ENCODE measurements at places on chromosomes 2 and 18.

DNA sequence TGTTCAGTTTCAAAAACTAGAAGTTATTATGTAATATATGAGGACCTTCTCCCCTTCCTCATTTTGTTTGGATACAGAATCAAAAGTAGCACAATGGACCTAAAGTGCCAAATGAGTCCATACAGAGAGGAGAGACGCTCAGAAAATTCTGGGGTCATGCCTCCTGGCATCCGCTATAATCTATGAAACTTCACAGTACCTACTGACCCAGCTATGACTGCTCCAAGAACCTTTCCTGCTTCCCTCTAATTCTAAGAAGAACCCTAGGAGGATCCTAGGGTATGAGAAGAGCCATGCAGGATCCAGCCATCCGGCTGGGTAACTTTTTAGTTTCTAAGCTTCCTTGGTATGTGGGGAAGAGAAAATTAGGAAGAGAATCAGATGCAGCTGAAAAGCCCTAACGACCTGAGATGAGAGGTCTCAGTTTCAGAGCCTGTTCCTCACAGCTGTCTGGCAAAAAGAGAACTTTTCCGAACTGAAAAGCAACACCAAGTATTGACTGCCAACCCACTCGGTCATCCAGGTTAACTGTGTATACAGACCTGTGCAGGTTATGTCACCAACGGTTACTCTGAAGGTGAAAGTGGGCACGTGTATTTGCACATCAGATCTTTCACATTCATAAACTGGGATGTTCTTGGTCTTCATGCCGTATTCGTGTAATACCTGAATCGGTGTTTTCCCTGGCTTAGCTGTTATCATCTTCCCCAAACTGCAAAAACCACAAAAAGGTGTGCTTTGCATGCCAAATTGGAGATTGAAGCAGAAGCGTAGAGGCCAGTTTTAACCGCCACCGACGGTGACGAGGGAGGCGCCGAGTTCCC, 1.1 kb downstream of the PRKRA start:
- DNase-seq, result no peak

- no peak for DNase-seq
Observed at GRCh38 chr2:108629417-108629816, 89.9 kb upstream of the RANBP2 start.

GRCh38 chr2:3001615-3002560, 375.7 kb downstream of the EIPR1 start:
- DNase-seq, result no peak

- DNase-seq, result no peak
Observed at GRCh38 chr2:20181761-20182160, 43.2 kb downstream of the SDC1 start.

GRCh38 chr2:44207102-44207501, 38.4 kb downstream of the PPM1B start:
- DNase-seq, result no peak

GRCh38 chr2:22281033-22281432, 1103.9 kb upstream of the KLHL29 start:
- no peak for DNase-seq

DNA sequence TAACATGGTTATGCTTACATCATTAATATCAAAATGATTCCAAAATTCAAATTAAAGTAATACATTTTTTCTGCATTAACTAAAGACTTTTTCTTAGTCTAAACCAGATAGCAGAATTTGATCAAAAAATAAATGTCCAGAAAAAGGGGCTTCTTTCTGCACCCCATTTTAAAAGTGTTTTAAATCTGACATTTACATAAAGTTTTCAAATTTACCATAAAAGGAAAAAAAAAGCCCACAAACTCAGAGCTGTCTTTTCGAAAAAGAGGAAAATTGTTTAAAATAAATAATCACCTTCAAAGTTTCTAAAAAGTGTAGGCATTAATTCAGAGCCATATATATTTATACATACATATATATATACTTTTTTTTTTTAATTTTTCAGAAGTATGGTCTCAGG, 1.5 kb downstream of the FASTKD1 start:
- DNase-seq, result no peak

- no peak for DNase-seq
Observed at GRCh38 chr2:215615803-215616174, 179.9 kb upstream of the FN1 start.

GRCh38 chr2:213161759-213162515, 10.5 kb upstream of the IKZF2 start:
- no peak for DNase-seq

DNA sequence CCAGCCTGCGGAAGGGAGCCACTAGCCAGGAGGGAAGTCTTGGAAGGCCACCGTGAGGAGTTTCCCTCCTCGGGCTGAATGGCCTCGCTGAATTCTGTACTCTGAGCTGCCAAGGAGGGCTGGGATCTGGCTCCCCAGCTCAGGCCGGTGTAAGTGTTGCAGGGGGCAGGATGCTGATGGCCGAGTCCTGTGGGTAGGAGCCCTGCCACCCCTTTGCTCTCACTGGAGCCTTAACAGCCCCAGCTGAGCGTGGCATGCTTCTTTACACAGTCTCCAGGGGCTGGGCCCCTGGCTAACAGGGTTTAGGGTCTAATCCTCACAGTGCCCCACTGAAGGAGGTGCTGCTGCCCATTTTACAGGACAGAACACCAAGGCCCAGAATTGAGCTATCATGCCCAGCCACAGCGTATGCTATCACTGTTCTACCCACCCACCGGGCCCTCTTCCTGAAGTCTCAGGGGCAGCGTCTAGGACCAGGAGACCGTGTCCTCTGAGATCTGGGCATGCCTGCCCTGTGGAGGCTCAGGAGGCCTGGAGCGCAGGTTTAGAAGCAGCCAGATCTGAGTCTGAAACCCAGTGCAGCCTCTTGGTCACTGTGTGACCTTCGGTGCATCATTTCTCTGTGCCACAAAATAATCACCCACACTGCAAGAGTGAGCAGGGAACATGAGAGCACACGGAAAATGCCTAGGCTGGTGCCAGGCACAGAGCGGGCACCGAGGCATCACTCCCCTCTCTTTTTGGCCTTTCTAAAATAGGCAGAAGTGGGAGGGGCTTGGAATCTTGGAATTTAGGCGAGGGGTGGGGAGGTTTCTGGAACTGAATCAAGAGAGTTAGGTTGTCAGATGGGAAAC, 42.9 kb downstream of the TMEM37 start:
- no peak for DNase-seq

DNA sequence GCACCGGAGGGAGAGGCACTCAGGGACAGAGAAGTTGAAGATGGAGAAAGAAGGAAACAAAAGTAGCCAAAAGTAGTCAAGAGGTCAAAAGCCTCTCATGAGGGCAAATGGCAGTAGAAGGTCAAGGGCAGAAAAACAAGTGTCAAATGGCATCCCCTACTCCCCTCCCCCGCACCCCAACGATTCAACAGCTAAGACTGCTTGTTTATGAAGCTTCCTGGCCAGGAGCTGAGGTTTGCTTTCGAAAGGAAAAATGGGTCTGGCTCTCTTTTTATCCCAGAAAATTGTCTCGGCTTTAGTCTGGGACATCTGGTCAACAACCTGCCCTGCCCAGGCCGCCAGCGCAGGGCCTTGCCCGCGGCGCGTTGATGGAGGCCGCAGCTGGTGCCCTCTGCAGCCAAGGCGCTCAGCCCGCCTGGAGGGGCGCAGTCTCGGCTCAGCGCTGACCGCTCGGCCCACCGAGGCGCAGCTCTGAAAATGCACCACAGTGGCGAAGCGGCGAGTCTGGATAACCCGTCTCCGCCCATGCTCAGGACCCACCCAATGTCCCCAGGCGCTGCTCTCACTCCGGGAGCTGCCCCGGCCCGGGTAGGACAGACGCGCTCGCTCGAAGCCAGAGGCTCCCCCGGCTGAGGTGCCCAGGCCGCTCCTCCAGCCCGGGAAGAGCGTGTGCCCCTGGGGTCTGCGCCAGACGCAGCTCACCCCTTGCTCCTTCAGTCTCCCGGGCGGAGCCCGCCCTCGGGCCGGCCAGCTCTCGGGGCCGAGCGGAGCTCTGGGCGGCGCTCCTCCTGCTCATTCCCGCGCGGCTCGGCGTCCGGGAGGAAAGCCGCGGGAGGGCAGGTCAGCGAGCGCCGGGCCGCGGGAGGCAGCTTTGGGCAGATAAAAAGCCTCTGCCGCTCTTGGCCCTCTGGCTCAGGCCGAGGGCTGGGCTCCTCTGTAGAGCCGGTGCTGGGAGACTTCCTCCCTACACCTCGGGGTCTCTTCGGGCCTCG, 1.8 kb upstream of the TBR1 start:
- DNase-seq, result peak; percentile 22

Data from activated CD4-positive, alpha-beta T cell treated with anti-CD3 and anti-CD28 coated beads for 48 hours (primary cell).